Activated CD4-positive, alpha-beta memory T cell treated with anti-CD3 and anti-CD28 coated beads for 36 hours (primary cell): ENCODE measurements at places on chromosomes 1 and 21. TPM values are rescaled to one million over a fixed set of nuclear protein-coding genes. Genes with fewer than 3 reads are reported as not detected.
A peak's percentile ranks its signal among the peaks of the same experiment; 100 is the strongest.

GRCh38 chr1:153842006-153842471, 66.8 kb downstream of the SLC27A3 start:
- DNase-seq: no peak
- H3K36me3 ChIP-seq: peaks cover 9% of the 10 kb centered on the region
- H3K4me1 ChIP-seq: peaks cover 31% of the 10 kb centered on the region
- no peaks in the 10 kb centered on the region for H3K27me3 ChIP-seq

- H3K4me1 ChIP-seq: no peaks in the 10 kb centered on the region
- H3K27ac ChIP-seq: no peak overlapping the region
- DNase-seq: no peak
- H3K4me3 ChIP-seq: no peak overlapping the region
These were observed 595.1 kb upstream of the ZP4 start for GRCh38 chr1:238485912-238486209.

- no peaks in the 10 kb centered on the region for H3K36me3 ChIP-seq
- H3K27ac ChIP-seq: no peak overlapping the region
- H3K27me3 ChIP-seq: peaks cover 11% of the 10 kb centered on the region
These were observed 14.7 kb upstream of the KIRREL1 start for GRCh38 chr1:157978586-157979403.

- no peak overlapping the region for H3K27ac ChIP-seq
- H3K4me1 ChIP-seq: peaks cover 4% of the 10 kb centered on the region
- H3K4me3 ChIP-seq: no peak overlapping the region
These were observed 3.9 kb downstream of the PRXL2B start for GRCh38 chr1:2590233-2591141.

DNA sequence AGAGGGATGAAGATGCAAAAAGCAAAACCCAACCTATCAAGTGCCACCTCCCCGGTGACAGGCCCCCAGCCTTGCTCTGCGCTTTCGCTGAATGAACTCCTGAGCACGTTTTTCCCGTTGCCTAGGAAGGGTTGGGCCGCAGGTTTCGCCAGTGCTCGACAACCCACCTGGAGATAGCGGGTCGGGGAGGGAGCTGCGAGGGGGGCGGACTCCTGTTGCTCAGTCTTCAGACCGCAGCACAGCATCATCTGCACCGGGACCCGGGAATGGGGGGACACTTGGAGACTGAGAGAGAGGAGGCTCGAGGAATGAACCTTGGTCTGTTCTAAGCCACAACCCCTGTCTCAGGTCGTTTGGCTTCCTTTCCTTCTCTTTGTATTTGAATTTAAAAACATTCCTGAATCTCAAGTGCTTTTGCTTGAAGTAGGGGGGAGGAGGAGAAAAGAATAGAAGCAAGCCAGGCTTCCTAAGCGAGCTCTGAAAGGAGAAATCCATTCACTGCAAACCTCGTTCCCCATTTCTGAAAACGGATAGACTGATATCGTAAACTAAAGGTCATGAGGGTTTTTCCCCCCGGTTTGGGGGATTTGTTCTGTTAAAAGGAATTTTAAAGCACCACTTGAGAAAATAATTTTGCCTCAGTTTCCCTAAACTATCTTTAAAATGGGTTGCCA, 1.2 kb downstream of the AK5 start:
- peak; percentile 17 for DNase-seq
- peaks cover 21% of the 10 kb centered on the region for H3K4me1 ChIP-seq
- peak overlapping the region; percentile 64 for H3K4me3 ChIP-seq
- H3K27ac ChIP-seq: no peak overlapping the region
- H3K27me3 ChIP-seq: peaks cover 5% of the 10 kb centered on the region

DNA sequence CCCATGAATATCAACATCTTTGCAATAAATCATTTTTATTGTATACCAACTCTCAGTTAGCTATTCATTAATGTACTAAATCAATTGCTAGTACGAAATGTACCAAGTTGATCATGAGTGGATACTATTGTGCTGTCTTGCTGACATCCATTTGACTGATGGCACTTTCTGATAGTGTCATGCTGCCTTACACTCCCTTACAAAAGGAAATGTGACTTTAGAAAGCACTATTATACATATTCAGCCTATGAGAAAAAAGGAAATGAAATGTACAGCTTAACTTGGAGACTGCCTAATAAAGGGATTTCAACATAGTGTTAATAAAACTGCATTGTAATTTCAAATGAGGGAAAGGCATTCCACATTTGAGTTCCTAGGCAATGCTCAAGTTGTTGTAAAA, 52.2 kb downstream of the PLA2G4A start:
- H3K4me3 ChIP-seq: no peak overlapping the region
- no peaks in the 10 kb centered on the region for H3K27me3 ChIP-seq
- no peaks in the 10 kb centered on the region for H3K36me3 ChIP-seq
- H3K4me1 ChIP-seq: no peaks in the 10 kb centered on the region

The ADAM30 gene
- total RNA-seq: not detected

DNA sequence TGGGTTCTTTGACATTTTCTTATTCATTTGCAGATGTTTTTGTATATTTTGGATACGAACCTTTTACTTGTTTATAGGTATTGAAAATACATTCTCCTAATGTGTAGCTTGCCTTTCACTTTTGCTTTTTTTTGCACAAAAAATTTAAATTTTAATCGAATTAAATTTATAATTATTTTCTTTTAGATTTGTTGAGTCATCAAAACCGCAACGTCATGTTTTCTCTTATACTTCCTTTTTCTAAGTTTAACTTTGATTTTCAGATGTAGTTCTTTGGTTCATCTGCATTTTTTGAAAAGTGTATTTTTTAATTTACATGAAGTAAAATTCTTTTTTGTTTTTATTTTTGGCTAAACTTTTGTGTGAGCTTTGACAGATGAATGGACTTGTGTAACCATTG, 243.7 kb upstream of the DPYD start:
- H3K4me1 ChIP-seq: no peaks in the 10 kb centered on the region
- no peak overlapping the region for H3K4me3 ChIP-seq
- H3K27ac ChIP-seq: no peak overlapping the region
- DNase-seq: no peak
- no peaks in the 10 kb centered on the region for H3K36me3 ChIP-seq

DNA sequence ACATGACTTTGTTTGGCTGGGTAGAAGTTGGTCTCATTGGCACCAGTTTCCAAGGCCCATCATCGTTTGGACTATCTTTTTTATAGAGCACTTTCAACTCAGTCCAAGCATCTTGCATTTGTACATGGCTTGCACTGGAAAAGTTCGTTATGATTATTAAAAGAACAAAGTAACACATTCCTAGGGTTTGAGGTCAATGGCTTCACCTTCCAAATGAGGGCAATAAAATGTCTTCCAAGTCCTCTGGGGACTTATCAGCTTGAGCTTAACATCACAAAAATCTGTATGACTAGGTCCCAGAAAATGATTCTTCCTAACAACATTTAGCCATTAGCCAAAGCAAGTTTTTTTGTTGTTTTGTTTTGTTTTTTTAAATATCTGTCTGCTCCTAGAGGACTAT, 610.8 kb downstream of the LMO4 start:
- H3K27ac ChIP-seq: no peak overlapping the region
- H3K36me3 ChIP-seq: no peaks in the 10 kb centered on the region
- DNase-seq: no peak
- H3K4me3 ChIP-seq: no peak overlapping the region

The STIL gene
- 33.6 TPM for total RNA-seq

GRCh38 chr1:45493116-45493697, 2.2 kb upstream of the TESK2 start:
- DNase-seq: peak; percentile 57
- no peak overlapping the region for H3K4me3 ChIP-seq
- H3K36me3 ChIP-seq: no peaks in the 10 kb centered on the region
- H3K4me1 ChIP-seq: peaks cover 6% of the 10 kb centered on the region
- no peaks in the 10 kb centered on the region for H3K27me3 ChIP-seq

DNA sequence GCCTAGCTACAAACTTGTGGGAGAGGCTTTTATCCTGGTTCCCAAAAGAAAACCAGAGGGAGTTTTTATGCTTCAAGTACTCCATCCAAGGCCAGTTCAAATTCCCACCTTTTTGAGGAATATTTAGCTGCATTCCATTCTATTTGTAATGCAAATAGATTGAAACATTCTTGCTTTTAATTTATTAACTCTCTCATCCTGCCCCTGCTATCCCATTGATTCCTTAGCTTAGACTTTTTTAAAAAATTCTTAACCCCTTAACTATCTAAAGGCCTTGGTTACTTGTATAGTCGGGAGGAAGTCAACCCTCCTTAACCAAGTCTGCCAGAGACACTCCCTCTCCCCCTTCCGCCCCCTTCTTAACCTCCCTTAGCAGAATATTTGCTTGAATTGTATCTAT, 2.5 kb upstream of the MOV10 start:
- H3K27ac ChIP-seq: no peak overlapping the region
- no peaks in the 10 kb centered on the region for H3K27me3 ChIP-seq
- no peak overlapping the region for H3K4me3 ChIP-seq
- H3K36me3 ChIP-seq: peaks cover 54% of the 10 kb centered on the region
